ENCODE measurements at places on chromosomes 3 and 15.

GRCh38 chr15:81275711-81276392 is 48.1 kb downstream of the STARD5 start:
- no peak for DNase-seq

GRCh38 chr3:58150810-58151199 is 60.0 kb downstream of the DNASE1L3 start:
- no peak for DNase-seq

GRCh38 chr15:70584838-70585706 is 178.3 kb downstream of the UACA start:
- peak; percentile 17 for DNase-seq

- DNase-seq: no peak
Measured at GRCh38 chr3:175208326-175208725, 349.2 kb downstream of the NAALADL2 start.

DNA sequence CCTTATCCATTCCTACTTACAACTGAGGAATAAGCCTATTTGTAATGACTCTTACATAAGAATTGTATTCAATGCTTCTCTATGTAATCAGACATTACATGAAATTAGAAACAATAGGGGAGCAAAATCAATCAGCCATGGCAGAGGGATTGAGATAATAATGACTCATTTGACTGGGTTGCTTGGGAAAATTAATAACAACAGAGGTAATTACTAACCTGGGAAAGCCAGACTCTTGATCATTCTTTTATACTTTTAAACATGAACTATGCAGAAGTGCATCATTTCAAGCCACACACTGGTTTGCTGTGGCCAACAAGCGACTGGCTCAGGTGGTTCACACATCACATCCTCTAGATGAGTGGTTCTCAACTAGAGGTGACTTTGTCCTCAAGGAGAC is 126.3 kb upstream of the CRBN start:
- DNase-seq: no peak

DNA sequence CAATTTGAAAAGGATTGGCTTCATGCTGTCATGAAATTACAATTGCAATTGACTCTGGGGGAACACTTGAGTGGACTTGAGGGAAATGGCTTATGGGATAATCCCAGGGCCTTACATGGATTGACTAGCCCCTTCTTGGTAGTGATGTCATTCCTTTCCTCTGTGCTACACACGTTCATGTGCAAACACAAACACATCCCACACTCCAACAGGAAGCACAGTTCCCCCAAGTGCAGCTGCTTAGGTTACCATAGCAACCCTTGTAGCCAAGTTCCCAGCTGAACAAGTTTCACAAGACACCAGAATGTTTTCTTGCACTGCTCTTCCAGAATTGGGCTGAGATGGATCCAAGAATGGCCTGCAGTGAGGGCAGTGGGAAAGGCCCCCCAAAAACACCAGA is 217.0 kb downstream of the ZNF621 start:
- DNase-seq: no peak

GRCh38 chr15:98570119-98570518 is 78.2 kb upstream of the IGF1R start:
- DNase-seq: no peak

- DNase-seq: no peak
Measured at GRCh38 chr3:161920196-161920595, 423.6 kb downstream of the OTOL1 start.
